Calu3 (cell line): ENCODE measurements at places on chromosomes 3 and 15.

DNA sequence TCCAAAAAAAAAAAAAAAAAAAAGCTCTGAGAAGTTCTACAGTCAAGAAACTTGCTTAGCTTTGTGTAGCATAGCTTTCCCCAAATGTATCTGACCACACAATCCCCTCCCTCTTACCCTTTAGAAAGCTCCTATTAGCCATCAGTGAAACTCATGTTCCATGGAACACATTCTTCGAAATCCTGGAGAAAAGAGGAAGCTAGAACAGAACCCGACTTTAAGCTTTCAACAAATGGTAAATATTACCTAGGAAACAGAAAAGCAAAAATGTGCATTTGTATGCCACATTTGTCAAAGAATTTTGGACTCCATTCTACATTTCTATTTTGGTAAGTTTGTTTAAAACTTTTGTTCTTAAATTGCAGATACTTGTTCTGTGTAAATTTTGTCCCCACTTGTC is 17.4 kb upstream of the CRTC3 start:
- no peak for DNase-seq

DNA sequence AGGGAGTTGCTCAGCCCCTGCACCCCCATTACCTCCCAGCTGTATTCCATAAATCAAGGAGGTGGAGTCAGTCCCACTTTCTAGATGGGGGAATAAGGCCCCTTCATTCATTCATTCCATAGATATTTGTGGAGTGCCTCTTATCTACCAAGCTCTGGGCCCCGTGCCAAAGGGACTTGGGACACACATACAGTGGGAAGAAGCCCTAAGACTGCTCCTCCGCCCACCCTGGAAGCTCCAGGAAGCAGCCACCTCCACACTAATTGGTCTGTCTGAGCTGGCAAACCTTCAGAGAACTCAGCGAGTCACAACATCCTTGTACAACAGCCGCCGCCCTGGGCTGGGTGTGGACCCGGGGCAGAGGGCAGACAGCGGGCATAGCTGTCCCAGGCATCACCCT is 6.4 kb downstream of the STRA6 start:
- DNase-seq: peak; percentile 87

- no peak for DNase-seq
Observed at GRCh38 chr3:385151-385550, 188.6 kb downstream of the CHL1 start.

- no peak for DNase-seq
Observed at GRCh38 chr15:27538325-27538724, 560.8 kb downstream of the OCA2 start.

GRCh38 chr3:128549283-128550112 is 56.5 kb upstream of the GATA2 start:
- peak; percentile 83 for DNase-seq

- no peak for DNase-seq
Observed at GRCh38 chr3:101791778-101792177, 12.8 kb downstream of the NXPE3 start.

DNA sequence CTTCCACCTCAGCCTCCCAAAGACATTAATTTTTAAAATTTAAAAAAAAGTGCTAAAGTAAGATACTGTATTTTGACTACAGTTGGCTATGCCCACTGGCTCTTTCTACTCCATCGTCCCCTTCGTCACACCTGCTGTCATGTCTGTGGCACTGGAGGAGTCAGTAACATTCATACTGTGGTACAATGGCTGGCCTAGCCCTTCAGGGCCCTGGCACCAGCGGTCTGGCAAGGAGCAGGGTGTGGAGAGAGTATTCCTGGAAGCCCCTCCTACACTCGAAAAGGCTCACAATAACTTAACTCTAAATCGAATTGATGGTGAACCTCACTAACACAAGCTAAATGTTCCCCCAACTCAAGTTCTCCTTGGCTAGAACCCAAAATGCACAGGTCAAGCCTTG is 89.7 kb upstream of the RASGRF1 start:
- no peak for DNase-seq

DNA sequence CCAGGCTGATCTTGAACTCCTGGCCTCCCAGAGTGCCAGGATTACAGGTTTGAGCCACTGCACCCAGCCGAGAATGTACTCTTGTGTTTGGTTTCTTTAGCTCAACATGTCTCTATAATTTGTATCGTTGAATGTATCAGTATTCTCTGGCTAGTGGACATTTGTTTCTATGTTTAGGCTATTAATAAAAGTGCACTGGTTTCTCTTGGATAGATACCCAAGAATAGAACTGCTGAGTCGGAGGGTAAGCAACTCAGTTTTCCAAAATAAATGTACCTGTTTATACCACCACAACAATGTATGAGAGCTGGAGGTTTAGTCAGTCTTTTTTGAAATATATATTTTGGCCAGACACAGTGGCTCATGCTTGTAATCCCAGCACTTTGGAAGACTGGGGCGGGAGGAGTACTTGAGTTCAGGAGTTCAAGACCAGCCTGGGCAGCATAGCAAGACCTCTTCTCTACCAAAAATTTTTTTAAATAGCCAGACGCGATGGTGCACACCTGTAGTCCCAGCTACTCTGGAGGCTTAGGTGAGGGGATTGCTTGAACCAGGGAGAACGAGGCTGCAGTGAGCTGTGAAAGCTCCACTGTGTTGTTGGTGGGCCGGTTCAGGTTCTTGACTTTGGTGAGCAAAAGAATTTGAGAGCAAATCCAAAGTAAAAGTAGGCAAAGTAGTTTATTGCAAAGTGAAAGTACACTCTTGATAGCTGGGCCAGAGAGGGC is 7.7 kb upstream of the IVD start:
- no peak for DNase-seq
